ENCODE measurements at places on chromosomes 7 and 10. TPM values are rescaled to one million over a fixed set of nuclear protein-coding genes. Genes with fewer than 3 reads are reported as not detected.

- no peak for DNase-seq
Observed at GRCh38 chr10:33482486-33482885, 148.0 kb upstream of the NRP1 start.

- no peak for DNase-seq
Observed at GRCh38 chr10:12617191-12618175, 268.1 kb downstream of the CAMK1D start.

DNA sequence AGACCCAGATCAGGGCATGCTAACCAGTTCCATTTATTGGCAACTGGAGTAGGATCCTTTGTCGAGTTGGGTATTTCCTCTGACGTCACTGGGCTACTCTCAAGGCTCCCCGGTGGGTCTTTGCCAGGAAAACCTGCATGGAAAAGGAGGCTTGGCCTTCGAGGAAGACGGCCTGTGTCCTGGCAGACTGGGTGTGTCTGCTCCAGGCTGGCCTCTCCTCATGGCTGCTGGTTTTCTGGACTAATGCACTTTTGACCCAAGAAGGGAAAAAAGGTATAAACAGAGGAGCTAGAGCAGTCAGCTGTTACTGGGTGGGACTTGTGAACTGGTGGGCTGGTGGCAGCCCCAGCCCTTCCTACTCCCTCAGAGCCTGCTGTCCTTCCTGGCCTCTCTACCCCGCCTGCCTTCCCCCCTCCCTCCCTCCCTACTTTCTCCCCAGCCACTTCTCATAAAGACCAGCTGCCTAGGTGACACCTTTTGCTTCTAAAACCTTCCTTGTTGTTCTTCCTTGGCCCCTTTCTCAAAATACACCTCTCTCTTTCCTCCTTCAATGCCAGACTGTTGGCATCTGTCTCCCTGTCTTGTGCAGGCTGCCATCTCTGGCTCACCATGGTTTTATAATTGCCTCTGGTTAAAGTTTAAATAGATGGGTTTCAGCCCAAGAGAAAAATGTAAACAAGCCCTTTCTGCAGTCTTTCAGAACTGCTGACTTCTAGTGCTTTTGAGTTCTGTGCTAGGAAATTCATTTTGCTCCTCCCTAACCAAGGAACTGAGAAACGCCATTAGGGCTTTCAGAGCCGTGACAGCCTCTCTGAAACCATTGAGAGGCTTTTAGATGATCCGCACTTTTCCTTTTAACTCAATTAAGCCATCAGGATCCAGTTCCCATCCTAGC lies 101.8 kb upstream of the MKLN1 start:
- DNase-seq, result no peak

DNA sequence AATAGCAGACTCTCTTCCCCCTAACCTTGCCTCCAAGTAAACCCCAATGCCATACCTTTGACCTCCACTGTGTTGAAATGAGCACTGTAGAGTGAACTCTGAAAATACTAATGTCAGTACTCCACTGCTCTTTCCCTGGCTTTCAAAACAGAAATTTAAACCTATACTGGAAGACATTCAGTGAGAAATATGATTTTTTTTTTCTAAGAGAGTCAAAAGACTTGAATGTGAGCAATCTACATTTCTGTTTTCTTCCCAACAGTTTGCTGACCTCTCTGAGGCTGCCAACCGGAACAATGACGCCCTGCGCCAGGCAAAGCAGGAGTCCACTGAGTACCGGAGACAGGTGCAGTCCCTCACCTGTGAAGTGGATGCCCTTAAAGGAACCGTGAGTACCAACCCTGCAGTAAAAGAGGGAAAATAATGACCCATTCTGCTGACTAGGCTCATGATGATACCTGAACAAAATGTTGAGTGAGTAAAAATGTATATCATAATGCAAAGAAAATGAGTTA lies 6.4 kb downstream of the VIM start:
- no peak for DNase-seq

Gene H2BK1
- not detected for total RNA-seq
